ENCODE measurements at places on chromosomes 1 and 21. TPM values are rescaled to one million over a fixed set of nuclear protein-coding genes. Genes with fewer than 3 reads are reported as not detected.

PATJ gene
- total RNA-seq, result 43.7 TPM

KCND3 gene
- 0.15 TPM for total RNA-seq

HSD11B1 gene
- total RNA-seq, result not detected

GRCh38 chr1:69494221-69494620 is 73.5 kb upstream of the LRRC7 start:
- DNase-seq, result no peak

DNA sequence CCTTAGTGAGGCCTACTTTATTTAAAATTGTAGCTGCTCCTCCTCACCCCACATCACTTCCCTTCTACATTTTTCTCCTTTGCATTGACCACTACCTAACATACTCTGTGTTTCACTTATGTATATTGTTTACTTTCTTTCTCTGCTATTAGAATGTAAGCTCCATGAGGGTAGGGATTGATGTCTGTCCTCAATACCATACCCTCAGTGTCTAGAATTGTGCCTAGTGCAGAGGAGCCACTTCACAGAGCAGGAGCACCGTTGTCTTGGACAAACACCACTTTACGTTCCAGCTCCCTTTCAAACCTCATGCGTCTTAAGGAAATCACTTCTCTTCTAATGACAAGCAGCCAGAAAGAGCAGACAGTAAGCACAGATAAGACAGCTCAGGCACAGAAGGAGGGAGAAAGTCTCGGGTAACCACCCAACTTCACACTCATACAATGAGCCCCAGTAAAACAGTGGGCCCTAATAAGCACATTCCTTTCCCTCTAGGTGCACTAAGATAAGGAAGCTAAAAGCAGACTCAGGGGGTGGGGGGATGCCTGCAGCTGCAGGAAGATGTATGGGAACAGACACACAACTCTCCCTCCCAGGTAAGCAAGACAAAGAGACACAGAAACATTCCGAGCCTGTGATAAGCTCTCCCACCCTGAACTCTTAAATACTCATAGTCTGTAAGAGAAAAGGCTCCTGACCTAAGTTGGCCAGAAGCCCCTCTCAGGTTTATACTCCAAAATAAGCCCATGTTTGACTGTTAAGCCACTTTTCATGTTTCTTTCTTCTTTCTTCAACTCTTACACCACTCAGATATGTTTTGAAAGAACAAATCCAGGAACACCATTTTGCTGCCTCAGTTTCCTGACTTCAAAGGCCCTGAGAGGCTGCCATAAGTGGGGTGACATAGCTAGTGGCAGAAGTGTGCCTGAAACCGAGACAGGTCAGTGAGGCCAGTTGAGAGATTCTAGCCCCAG is 7.1 kb upstream of the PLEKHM2 start:
- DNase-seq, result no peak

DNA sequence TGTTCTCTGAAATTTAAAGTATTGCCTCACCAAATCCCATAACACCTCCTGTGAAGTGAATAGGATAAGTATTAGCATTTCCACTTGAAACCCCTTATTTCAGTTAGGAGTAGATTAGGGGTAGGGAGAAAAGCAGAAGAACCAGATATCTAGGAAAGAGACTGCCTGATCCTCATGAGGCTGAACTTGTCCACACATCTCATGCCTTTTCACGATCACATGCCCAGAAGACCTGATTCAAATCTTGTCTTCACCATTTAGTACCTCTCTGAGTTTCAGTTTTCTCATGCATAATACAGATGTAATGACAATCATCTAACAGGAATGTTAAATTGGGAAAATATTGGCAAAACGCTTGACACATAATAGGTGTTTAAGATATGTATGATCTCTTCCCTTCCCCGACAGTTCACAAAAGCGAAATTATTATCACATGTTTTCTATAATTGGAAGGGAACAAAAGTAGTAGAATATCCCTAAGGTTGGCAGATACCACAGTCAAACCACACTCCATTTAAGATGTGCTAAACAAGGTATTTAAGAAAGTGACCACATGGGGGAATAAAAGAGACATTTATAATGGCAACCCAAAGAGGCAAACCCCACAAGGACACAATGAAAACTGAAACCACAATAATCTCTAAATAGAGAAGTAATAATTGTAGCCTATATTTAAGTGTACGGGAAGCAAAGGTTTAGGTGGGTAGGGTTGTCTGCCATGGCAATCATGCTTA is 25.2 kb downstream of the GFI1 start:
- DNase-seq, result no peak

DNA sequence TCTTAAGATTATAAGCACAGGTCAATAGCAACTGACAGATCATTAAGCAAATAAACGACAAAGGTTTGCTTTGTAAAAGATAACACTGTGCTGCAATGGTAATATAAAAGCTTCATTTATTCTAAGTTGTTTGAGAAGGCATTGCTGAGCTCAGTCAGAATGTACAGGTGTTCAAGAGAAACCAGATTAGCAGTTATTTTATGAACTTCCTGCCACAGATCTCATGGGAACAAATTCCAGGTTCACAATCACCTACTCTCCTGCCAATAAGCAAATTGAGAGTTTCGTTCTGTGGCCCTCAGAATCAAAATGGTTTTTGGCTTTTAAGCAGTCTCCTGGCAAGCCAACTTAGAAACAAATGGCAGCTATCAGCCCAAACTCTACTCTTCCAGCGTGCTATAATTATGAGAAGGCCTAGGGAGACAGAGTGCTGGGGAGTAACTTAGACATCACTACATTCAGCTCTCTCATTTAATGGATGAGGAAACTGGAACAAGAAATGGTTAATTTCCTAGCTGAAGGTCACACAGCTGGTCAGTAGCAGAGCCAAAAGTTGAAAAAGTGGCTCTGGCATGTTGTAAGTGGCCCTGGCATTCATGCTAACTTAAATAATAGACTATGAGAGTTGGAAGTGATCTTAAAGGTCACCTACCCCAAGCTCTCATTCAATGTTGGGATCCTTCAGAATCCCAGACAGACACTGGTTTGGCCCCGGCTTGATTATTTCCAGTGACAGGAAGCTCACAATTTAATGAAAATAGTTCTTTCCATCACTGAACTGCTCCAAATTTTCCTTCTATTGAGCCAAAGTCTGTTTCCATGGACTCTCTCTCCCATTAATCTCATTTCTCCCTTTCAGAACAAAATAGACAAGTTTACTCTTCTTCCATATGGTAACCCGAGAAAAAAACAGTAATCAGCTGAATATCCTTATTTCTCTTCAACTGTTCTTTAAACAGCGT is 82.6 kb upstream of the EDEM3 start:
- no peak for DNase-seq
